ENCODE measurements at places on chromosomes 3 and 15. TPM values are rescaled to one million over a fixed set of nuclear protein-coding genes. Genes with fewer than 3 reads are reported as not detected.
A peak's percentile ranks its signal among the peaks of the same experiment; 100 is the strongest.

DNA sequence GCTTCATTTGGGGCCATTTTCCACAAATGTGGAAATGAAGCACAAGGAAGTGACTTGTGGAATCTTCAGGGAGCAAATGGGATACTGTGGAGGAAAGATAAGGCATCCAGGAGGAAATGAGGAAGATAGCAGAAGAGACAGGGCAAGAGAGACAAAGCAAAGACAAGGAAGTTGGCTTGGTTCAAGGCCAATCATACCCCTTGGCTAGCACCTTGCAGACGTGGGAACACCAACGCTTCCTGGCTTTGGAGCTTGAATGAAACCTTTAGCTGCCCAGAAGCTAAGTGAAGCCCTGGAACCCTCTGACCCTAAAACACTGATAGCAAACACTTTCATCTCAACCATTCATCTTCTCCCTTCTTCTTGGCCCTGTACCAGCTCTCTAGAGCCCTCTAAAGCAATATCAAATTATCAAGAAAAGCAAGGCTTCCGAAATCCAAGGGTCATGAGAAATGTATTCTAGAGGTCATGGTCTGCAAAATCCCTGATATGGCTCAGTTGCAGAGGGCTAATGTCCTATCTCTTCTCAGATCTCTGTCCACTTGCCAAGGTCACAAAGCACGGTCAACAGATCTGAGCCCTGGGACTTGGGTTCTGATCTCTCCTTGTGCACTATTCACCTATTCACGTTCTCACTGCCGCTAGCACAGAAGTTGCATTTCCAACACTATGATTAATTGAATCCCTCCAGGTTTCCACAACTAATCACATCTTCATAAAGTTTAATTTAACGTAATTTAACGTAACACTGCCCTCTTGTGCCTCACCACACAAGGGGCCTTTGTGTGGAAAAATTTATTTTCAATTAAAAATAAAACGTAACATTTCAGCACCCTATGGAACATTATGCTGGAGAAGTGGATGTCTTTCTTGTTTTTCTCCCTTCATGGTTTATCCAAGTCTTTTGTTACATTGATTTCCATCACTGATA, 557.6 kb upstream of the ADAMTS9 start:
- no peak for DNase-seq
- no peaks in the 10 kb centered on the region for H3K4me1 ChIP-seq
- H3K27me3 ChIP-seq = no peaks in the 10 kb centered on the region
- H3K27ac ChIP-seq = no peak overlapping the region
- H3K4me3 ChIP-seq = no peak overlapping the region

Gene RRP9
- total RNA-seq = 20.6 TPM

Gene TEX55
- total RNA-seq = not detected

Gene GPR171
- not detected for total RNA-seq

DNA sequence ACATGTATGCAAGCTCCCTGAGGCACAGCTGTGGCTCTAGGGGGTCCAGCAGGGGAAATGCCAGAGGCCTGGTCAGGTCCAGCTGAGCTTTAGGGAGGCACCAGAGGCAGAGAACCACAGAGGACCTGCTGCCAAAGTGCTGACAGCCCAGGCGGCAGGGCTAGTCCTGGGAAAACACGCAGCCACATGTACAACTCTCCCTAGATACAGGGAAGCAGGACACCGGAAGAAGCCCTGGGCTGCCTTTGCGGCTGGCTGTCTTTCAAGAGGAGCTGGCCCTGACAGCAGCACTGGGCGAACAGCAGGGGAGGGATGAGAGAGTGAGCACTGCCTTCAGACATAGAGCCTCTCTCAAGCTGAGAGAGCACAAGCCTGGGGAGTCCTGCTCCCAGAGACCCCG, 40.7 kb downstream of the RFT1 start:
- H3K4me3 ChIP-seq = no peak overlapping the region
- peaks cover under 1% of the 10 kb centered on the region for H3K4me1 ChIP-seq
- peaks cover 34% of the 10 kb centered on the region for H3K36me3 ChIP-seq
- no peaks in the 10 kb centered on the region for H3K27me3 ChIP-seq
- DNase-seq = no peak
- H3K27ac ChIP-seq = no peak overlapping the region

Gene WDR49
- under 0.01 TPM for total RNA-seq

DNA sequence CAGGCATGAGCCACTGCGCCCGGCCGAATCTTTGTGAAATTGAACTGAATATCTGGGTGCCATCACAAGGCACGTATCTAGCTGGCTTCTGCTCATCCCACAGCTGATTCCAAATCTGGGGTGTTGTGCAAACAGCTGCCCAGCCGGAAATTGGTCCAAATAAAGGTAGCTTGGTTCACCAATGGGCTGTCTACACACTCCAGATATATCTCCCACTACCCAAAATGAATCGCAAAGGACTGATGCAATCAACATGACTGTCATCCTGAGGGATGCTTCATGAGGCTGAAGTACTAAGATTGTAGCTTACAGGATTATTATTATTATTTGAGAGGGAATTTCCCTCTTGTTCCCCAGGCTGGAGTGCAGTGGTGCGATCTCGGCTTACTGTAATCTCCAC, 28.1 kb downstream of the LARP6 start:
- H3K4me3 ChIP-seq = no peak overlapping the region
- H3K27ac ChIP-seq = peak overlapping the region; percentile 48
- H3K4me1 ChIP-seq = peaks cover 22% of the 10 kb centered on the region
- peaks cover 4% of the 10 kb centered on the region for H3K36me3 ChIP-seq
- DNase-seq = no peak
- no peaks in the 10 kb centered on the region for H3K27me3 ChIP-seq

GRCh38 chr3:15319575-15319974, 12.8 kb downstream of the SH3BP5 start:
- peaks cover 74% of the 10 kb centered on the region for H3K4me1 ChIP-seq
- H3K27me3 ChIP-seq = no peaks in the 10 kb centered on the region
- H3K4me3 ChIP-seq = peak overlapping the region; percentile 28
- no peaks in the 10 kb centered on the region for H3K36me3 ChIP-seq
- DNase-seq = peak; percentile 90
- peak overlapping the region; percentile 95 for H3K27ac ChIP-seq

DNA sequence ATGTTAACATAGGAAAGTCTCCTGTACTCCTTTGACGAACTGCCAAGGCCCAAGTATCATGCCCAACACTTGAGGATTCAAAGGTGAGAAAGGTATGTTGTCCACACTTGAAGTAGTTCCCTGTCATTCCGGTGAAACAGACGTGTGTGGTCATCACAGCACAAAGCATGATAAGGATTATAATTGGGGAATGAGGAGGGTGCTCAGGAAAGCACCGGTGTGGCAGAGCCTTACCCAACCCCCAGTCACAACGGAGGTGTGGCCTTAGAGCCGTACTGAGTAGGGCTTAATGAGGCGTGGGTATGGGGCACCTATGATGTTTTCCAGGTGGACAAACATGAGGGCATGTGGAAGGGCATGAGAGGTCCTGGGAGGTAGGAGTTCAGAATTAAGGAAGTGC, 203.0 kb upstream of the NR2E3 start:
- H3K27ac ChIP-seq = no peak overlapping the region
- no peaks in the 10 kb centered on the region for H3K27me3 ChIP-seq
- peaks cover 3% of the 10 kb centered on the region for H3K4me1 ChIP-seq
- no peaks in the 10 kb centered on the region for H3K36me3 ChIP-seq
- H3K4me3 ChIP-seq = no peak overlapping the region
